Activated B cell treated with CpG ODN at 0.5 μM for 24 hours (primary cell): ENCODE measurements at places on chromosomes 5 and 9. TPM values are rescaled to one million over a fixed set of nuclear protein-coding genes. Genes with fewer than 3 reads are reported as not detected.

PTGES gene
- not detected in 2 replicates for total RNA-seq

DNA sequence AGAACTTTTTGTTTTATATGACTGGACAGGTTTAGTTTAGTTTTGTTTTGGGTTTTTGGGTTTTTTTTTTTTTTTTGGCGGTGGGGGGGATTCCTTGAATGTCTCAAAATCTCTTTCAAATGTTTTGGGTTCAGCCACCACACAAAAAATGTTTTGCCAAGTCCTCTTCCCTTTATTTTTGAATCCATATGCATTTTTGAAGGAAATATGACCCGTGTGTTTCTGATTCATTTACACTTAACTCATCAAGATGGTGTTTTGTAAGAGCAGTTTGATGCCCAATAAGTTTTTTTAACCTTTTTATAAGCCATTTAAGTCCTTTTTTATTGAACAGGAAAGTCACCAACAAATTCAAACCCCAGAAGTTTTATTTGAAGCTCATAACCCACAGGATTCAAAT lies 209.8 kb downstream of the CWC27 start:
- H3K36me3 ChIP-seq, result peaks cover 24% of the 10 kb centered on the region
- no peaks in the 10 kb centered on the region for H3K27me3 ChIP-seq
- no peak for DNase-seq
- no peak overlapping the region for H3K27ac ChIP-seq

DNA sequence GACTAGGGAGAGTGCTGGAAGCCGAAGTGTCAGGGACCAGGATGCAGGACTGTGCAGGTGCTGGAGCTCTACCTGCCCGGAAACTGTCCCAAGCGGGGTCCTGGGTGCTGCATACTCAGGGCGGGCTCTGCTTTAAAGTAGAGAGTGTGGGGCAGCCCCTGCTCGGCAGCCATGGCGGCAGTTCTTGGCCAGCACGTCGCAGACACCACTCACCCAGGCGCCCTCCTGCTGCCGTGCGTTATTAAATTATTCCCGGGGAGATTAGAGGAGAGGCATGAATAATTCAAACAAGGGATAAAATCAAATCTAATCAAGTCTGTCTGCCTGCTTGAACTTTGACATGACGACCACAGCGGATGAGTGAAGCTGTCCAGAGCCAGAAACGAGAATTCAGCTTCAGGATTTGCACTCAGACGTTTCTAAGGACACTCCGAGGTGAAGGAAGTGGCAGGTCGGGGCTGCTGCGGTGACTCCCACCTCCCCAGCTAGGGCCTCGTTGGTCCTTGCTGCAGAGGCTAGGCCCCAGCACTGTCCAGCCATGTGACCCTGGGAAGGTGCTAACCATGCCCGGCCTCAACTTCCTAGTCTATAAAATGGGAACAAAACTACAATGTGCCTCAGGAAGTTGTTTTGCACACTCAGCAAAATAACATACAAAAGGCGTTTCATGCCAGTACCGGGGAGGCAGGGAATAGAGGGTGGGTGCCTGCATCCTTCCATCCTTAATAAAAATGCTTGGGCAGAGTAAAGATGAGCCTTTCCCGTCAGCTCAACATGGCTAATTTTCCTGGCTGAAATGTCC lies 91.3 kb upstream of the ADAMTS2 start:
- H3K4me1 ChIP-seq, result no peaks in the 10 kb centered on the region
- no peaks in the 10 kb centered on the region for H3K36me3 ChIP-seq
- peaks cover 2% of the 10 kb centered on the region for H3K27me3 ChIP-seq
- H3K27ac ChIP-seq, result no peak overlapping the region
- H3K4me3 ChIP-seq, result no peak overlapping the region
- DNase-seq, result no peak

GRCh38 chr5:111901296-111901695 lies 144.3 kb upstream of the NREP start:
- H3K27me3 ChIP-seq, result no peaks in the 10 kb centered on the region
- no peak overlapping the region for H3K4me3 ChIP-seq
- no peaks in the 10 kb centered on the region for H3K4me1 ChIP-seq
- DNase-seq, result no peak

DNA sequence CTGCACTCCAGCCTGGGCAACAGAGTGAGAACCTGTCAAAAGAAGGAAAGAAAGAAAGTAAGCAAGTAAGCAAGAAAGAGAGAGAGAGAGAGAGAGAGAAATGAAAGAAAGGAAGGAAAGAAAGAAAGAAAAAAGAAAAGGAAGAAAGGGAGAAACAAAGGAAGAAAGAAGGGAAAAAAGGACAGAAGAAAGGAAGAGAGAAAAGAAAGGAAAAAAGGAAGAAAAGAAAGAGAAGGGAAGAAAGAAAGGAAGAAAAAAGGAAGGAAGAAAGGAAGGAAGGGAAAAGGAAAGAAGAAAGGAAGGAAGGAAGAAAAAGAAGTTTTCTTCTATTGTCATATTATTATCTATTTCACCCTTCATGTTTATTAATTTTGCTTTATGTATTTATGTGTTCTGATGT lies 251.1 kb upstream of the CD180 start:
- H3K36me3 ChIP-seq, result no peaks in the 10 kb centered on the region
- H3K27me3 ChIP-seq, result peaks cover 5% of the 10 kb centered on the region
- DNase-seq, result no peak
- no peaks in the 10 kb centered on the region for H3K4me1 ChIP-seq
- H3K4me3 ChIP-seq, result no peak overlapping the region

GRCh38 chr5:133866160-133866902 lies 102.1 kb downstream of the C5orf15 start:
- no peak for DNase-seq
- H3K27me3 ChIP-seq, result no peaks in the 10 kb centered on the region
- no peaks in the 10 kb centered on the region for H3K36me3 ChIP-seq
- H3K4me1 ChIP-seq, result peaks cover 20% of the 10 kb centered on the region
- no peak overlapping the region for H3K4me3 ChIP-seq

DNA sequence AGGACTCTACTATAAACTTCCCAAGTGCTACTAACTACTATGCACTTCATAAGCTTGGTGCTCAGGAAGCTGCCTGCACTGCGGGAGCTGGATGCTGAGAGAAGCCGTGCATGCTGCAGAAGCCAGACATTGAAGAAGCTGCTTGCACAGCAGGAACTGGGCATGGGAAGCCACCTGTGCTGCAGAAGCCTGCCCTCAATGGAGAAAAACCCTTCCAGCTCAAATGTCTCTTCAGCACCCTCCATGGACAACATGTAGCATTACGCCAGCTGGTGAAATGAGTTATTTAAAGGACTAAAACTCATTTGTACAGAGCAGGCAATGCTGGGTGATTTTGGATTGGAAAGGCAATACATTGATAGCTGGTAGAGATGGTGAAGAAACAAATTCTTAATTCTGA lies 247.2 kb downstream of the KIF4B start:
- H3K27me3 ChIP-seq, result no peaks in the 10 kb centered on the region
- no peaks in the 10 kb centered on the region for H3K36me3 ChIP-seq

DNA sequence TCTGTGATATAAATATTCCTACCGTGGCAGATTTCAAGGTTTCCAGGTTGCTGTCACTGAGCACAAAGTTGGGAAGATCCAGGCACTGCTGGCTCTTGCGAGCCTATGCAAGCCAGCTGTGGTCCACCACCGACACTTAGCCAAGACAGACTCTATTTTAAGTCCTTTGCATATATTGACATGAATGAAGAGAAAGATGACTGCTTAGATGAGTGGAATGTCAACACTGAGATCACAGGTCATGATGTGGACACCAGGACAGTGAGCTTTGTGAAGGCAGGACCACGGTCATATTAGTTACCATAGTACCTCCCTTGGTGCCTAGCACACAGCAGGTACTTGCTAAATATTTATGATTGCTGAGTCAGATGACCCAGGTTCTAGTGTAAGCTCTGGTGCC lies 217.0 kb downstream of the PAPPA start:
- no peak for DNase-seq
- H3K36me3 ChIP-seq, result no peaks in the 10 kb centered on the region
- no peaks in the 10 kb centered on the region for H3K4me1 ChIP-seq
- H3K27me3 ChIP-seq, result no peaks in the 10 kb centered on the region
- H3K27ac ChIP-seq, result no peak overlapping the region
- no peak overlapping the region for H3K4me3 ChIP-seq
